ENCODE measurements at places on chromosomes 5 and 9.

- DNase-seq: no peak
Observed at GRCh38 chr9:74958587-74958986, 5.9 kb upstream of the C9orf40 start.

GRCh38 chr5:54774281-54775170 is 210.9 kb downstream of the ESM1 start:
- no peak for DNase-seq

- no peak for DNase-seq
Observed at GRCh38 chr9:70069704-70070103, 26.1 kb downstream of the MAMDC2 start.

GRCh38 chr5:175712681-175713085 is 54.8 kb downstream of the HRH2 start:
- no peak for DNase-seq

DNA sequence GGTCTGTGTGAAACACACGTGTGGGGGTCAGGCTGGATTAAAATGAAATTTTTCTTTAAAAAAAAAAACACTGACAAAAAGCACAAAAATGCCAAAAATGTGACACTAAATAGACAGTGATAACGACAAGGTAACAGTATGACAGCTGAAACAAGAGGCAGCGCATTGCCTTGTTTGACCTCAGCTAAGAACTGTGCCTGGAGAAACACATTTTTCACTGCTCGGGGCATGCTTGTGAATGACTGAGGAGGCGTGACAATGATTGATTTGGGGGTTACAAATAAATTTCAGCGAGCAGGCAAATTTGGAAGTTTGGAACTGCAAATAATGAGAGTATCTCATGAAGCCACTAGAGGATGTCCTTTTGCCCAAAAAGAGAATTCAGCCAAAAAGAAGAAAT is 44.2 kb upstream of the SPATA31C2 start:
- DNase-seq: no peak

DNA sequence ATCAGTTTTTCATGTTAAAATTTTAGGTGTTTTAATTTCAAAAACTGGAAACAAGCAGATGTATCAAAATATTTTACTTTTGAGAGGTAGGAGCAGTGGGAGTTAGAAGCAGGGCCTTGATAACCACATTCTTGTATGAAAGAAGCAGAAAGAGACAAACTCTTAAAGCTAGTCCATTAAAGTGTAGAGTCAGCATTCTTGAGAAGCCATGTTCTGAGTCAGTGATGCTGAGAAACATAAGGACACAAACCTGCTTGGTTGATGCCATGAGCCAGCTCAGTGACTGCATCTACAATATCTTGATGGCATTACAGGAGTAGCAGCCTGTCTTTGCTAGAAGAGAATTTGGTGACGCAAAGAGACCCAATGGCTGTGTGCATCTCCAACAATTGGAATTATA is 826.1 kb upstream of the CTNND2 start:
- DNase-seq: no peak

GRCh38 chr5:153158608-153159007 is 331.9 kb upstream of the GRIA1 start:
- no peak for DNase-seq

GRCh38 chr5:150279330-150280020 is 10.1 kb downstream of the CAMK2A start:
- no peak for DNase-seq

GRCh38 chr9:37944671-37945481 is 40.9 kb upstream of the SLC25A51 start:
- no peak for DNase-seq

DNA sequence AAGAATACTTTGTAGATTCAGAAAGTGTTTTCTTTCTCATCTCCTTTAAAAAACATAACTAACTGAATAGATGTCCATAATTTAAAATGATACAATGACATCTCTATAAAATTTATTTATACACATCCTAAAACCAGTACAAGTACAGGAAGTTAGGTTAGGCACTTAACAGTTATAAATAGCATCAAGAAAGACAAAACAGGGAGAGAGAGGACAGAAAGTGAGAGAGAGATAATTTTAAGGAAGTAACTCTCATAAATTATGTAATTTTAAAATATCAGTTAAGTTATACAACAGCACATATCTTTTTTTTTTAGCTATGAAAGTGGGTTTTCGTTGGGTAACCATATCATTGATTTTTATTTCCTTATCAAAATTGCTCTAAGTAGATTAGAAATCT is 1068.6 kb downstream of the TAF11L14 start:
- no peak for DNase-seq

- no peak for DNase-seq
Observed at GRCh38 chr5:88290801-88291200, 22.2 kb upstream of the TMEM161B start.

DNA sequence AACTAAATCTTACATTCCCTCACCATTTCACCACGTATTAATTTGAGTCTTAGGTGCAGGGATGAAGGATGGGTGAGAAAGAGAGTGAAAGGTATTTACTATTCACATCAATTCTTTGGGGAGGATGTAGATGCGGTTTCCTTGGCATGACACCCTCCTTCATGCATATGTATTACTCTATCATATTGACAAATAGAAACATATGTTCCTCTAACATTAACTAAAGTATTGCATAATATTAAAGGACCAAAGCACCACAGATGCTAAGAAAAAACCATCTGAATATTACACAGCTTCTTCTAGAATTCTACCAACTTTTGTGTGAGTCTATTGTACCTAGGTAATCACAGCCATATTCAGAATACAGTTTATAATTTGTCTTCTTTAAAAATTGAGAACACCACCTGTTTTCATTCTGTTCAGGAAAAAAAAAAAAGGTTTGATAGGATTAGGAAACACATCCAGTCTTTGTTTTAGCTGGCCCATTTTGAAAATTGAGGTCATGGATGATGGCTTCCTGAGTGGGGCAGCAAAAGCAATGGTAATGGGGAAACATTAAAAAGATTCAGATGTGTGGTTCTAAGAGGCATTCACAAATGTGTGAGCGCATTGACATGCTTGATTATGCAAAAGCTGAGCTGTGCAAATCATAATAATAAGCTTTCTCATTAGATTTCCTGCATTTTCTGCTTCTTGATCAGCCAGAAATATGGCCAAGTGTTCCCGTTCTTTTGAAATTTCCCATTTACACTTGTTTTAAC is 1011.5 kb upstream of the NUDT12 start:
- no peak for DNase-seq

DNA sequence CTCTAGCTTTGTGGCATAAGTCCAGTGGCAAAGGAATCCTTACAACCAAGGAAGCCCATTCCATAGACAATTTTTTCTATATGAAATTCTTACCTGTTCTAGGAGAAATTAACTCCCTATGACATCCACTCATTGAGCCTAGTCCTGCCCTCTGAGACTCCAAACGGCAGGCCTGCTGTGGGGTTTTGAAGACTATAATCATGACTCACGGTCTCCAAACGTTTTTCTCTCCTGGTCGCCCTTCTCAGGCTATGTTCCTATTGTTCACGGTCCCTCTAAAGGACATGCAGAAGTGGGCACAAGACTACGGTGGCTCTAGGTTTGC is 611 bp downstream of the EXOSC3 start:
- DNase-seq: no peak

- no peak for DNase-seq
Observed at GRCh38 chr9:136194540-136194939, 10.4 kb downstream of the LHX3 start.

DNA sequence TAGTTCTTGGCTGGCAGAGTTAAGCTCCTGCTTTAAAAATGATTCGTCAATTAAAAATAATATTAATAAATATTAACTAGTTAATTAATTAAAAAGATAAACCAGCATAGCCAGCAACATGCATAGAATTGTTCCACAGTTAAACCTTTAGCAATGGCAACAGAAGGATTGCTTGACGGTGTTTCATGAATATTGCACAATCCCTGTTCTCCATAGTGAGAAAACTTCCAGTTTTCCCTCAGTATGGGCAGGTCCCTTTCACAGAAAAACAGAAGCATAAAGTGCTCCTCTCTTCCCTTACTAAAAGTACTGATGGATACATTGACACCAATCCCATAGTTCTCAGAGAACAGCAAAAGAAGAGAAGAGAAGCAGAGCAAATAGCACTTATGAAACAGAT is 71.4 kb upstream of the CAST start:
- DNase-seq: no peak

GRCh38 chr9:73121375-73121935 is 30.2 kb upstream of the ANXA1 start:
- no peak for DNase-seq

DNA sequence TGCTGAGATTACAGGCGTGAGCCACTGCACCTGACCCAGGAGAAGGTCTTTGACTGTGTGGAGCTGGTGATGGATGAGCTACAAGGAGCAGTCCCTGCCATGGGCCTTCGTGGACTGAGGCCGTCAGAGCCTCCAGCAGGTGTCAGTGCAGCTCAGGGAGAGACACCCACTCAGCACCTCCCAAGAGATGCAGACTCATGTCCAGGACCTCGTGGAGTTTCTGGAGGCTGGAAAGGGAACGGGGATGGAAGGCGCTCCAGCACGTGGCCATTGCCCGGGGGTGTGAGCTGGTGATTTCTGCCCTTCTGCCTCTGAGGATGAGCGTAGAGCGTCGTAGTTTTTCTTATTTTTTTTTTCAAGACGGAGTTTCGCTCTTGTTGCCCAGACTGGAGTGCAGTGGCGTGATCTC is 9.5 kb downstream of the TOR4A start:
- DNase-seq: no peak

- no peak for DNase-seq
Observed at GRCh38 chr5:168809218-168809617, 230.1 kb upstream of the PANK3 start.

- no peak for DNase-seq
Observed at GRCh38 chr5:33272288-33272687, 168.5 kb upstream of the TARS1 start.

DNA sequence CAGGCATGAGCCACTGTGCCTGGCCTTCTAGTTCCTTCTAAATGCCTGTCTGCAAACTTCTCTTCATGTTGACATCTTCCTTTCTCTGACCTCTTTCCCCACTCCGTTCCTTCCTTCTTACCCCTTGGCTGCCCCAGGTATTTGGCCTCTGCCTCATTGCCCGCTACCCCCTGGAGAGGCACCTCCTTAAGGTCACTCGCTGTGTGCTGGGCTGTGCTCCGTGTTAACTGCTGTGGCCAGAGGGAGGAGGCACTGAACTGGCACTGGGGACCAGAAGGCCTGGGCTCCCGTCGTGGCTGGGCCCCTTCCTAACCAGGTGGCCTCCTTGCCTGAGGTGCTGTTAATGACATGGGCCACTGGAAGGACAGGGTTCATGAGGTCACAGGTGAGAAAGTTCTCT is 39.4 kb downstream of the LAMC3 start:
- DNase-seq: no peak

- no peak for DNase-seq
Observed at GRCh38 chr9:34719021-34719768, 9.3 kb upstream of the CCL21 start.

DNA sequence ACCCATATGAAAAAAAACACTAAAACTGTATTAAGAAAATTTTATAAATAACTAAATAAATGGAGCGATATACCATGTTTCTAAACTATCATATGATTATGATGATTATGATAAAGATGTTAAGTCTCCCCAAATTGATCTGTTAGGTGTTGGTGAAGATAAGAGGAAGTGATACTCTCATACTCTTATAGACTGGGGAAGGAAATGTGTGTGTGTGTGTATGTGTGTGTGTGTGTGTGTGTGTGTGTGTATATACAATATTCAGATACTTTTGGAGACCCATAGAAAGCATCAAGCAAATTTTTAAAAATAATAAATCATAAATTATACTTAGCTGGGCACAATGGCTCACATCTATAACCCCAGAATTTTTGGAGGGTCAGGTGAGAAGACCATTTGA is 62.9 kb downstream of the TMEM232 start:
- DNase-seq: no peak

DNA sequence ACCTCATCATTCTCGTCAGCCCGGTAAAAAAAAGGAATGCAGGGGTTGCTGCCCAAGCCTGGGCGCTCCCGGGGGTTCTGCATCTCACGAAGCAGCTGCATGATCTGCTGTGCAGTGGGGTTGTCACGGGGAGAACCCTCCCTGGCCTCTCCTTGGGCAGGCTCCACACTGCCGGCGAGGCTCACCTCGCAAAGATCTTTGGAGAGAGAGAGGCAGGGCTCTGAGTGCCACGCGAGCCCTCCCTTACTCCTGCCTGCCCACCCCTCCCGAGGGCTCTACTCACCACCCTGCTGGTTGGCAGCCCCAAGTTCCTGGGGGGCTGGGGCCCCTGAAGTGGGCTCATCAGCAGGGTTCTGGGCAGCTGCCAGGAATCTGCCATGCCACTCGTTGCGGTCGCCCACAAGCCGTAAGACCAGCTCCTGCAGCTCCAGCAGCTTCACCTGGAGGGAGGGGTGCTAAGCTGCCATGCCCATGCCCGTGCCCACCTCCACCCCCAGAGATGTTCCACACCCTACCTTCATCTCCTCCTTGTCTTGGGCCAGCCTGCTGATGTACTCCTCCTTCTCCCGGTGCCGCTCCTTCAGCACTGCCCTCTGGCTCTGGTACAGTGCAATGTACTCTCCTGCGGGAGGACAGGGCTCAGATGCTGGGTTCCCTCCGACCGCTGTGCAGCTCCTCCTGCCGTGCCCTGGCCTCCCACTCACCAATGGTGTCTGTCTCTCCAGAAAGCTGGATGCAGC is 18.6 kb downstream of the GOLGA2 start:
- DNase-seq: no peak

- DNase-seq: no peak
Observed at GRCh38 chr5:76517334-76517733, 105.9 kb downstream of the F2RL2 start.

GRCh38 chr9:38023661-38024035 is 45.4 kb downstream of the SHB start:
- no peak for DNase-seq

DNA sequence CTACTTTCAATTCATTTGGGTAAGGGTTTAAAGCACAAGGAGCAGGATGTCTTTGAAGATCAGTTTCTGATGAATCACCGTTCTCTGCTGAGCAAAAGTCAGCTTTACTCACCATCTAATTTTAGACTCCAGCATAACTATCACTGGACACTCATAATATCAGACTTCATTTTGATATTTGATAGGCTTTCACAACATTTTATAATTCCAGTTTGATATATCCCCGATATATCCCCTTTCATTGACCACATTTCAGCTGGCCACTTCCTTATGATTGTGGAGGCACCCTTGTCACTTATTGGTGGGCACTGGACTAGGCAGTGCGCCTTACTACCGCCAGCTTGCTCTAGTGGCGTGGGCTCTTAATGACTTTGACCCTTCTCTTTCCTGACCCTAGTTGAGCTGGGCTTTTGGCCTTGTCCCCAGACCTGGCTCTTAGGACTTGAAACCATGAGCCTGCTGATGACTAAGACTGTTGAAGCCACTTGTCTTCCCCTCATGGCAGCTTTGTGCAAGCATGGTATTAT is 46.8 kb downstream of the CYSTM1 start:
- DNase-seq: no peak

All from stimulated activated CD8-positive, alpha-beta memory T cell treated with anti-CD3 and anti-CD28 coated beads, Interleukin-12 subunit alpha, Interleukin-12 subunit beta, amount 100 ng/mL, for 4 hours (primary cell).